CD4-positive, alpha-beta T cell treated with Interleukin-12 subunit alpha and Interleukin-12 subunit beta, for 1 hour (primary cell): ENCODE measurements at places on chromosomes 4 and X.
A peak's percentile ranks its signal among the peaks of the same experiment; 100 is the strongest.

DNA sequence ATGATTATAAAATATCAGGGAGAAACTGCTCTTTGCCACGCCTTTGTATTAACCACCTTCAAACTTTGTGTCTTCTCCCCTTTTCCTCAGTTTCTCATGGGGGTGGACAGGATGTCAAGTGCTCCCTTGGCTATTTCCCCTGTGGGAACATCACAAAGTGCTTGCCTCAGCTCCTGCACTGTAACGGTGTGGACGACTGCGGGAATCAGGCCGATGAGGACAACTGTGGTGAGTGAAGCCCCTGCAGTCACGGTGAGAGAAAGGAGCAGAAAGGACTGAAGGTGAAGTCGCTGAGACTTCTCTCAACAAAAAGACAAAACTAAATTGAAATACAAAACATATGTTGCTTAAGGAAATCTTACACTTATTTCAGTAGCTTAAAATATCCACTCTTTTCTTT lies 50.9 kb downstream of the RXFP1 start:
- DNase-seq: no peak

DNA sequence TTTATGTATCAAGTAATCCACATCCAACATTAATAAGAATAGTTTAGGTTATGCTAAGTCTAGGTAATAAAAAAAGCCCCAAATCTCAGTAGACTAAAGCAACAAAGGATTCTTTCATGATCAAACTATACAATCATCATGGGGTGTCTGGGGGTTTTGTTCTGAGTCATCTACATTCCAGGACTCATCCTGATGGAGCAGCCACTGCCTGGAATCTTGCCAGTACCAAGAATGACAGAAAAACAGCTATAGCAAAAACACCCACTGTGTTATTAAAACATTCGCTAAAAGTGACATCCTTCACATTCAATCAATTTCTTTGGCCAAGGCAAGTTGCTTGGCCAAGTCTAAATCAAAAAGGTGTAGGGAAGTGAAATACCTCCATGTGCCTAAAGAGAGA lies 3.9 kb upstream of the ARHGEF38 start:
- no peak for DNase-seq

GRCh38 chr4:60223208-60223923 lies 976.8 kb upstream of the ADGRL3 start:
- DNase-seq: no peak

GRCh38 chr4:127642169-127642568 lies 9.4 kb downstream of the INTU start:
- no peak for DNase-seq

- no peak for DNase-seq
Observed at GRCh38 chr4:161907590-161907955, 256.2 kb downstream of the FSTL5 start.

DNA sequence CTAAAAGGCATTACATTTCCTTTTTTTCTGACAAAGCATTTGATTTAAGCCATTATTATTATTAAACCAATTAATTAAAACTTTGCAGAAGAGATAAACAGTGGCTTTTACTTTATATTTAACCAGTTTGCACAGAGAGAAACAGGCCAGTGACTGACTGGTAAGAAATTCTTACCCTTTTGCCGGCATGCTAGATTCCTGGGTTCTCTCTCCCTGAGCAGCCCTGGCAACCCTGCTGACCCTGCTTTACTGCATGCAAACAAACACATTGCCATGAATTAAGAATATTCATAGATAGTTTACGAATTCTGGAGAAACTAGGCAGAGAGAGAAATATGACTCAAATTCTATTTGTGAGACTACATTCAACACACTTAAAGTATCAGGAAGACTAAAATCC lies 1381.4 kb upstream of the IGFBP7 start:
- no peak for DNase-seq

DNA sequence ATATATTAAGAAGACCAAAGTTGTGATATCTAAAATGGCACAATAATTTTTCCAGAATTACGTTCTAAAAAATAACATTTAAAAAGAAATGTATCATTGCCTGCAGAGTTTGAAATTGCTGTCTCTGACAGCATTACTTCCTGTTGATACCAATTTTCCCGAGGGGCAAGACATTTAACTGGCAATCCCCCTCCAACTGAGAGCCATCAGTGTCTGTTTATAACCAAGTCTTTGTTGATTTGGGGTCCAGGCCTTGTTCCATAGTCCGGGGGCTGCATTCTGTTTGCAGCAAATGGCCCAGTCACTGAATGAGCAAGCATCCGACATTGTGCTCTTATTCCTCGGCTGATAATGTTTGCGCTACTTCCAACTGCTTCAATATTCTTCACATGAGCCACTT lies 231.5 kb downstream of the NAF1 start:
- DNase-seq: no peak

- DNase-seq: no peak
Observed at GRCh38 chrX:130262231-130262630, 6.5 kb downstream of the ZNF280C start.

GRCh38 chr4:159106636-159107035 lies 3.8 kb downstream of the RAPGEF2 start:
- no peak for DNase-seq

- no peak for DNase-seq
Observed at GRCh38 chr4:85482010-85482738, 7.2 kb downstream of the ARHGAP24 start.

DNA sequence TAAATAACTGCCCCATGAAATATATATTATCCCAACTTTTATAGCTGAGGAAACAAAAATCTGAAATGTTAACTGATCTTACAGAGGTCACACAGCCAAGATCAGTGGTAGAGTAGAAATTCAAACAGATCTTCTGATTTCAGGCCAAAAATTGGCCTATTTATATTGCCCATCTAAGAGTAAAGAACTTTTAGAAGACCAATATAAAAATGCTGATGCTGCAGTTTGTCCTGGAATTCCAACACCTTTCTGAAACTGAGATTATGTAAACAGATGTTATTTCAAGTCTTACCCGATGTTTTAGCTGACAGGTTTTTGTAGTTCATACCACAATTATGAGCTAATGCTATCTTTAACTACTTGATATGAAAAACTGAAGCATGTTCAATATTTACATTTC lies 51.1 kb downstream of the SPANXN3 start:
- no peak for DNase-seq

- no peak for DNase-seq
Observed at GRCh38 chrX:20825984-20826383, 548.2 kb upstream of the CNKSR2 start.

- DNase-seq: no peak
Observed at GRCh38 chr4:148076964-148077363, 345.1 kb downstream of the ARHGAP10 start.

GRCh38 chrX:56994375-56995270 lies 718 bp downstream of the SPIN3 start:
- DNase-seq: no peak

GRCh38 chr4:186924723-186925122 lies 201.1 kb upstream of the FAT1 start:
- DNase-seq: no peak

- no peak for DNase-seq
Observed at GRCh38 chr4:159071178-159071968, 31.5 kb upstream of the RAPGEF2 start.

- DNase-seq: peak; percentile 31
Observed at GRCh38 chr4:38857354-38858096, 908 bp upstream of the TLR6 start.

DNA sequence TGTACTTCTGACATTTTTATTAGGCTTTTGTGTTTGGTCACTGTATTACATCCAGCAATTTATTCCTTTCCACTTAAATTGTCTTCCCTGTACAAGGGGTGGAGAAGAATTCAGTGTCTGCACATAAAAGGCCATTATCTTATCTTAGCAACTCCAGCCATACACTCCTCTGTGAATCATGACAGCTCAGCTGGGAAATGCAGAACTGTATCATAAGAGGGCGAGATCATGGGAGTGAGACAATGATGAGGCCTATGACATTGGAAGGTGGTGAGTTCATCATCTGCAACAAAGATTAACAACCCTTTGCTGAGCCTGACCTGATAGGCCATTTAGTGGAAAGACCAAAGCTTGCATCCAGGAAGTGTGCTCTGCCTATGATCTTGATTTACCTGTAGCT lies 33.3 kb downstream of the SLIT2 start:
- no peak for DNase-seq

DNA sequence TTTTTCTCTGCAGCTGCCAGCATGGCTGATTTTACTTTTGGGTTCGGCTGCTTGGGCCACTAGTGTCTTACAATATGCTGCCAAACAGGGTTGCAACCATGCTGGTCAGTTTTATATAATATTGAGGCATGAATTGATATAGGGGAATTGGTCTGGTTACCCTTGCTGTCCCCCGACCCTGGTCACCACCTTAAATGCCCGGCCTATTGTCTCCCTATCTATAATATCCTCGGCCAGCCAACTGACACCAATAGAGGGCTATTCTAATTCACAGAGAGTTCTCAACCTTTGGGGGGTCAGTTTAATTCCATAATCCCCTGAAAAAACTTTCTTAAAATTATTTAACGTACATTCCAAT lies 28.7 kb downstream of the SULT1E1 start:
- DNase-seq: no peak

DNA sequence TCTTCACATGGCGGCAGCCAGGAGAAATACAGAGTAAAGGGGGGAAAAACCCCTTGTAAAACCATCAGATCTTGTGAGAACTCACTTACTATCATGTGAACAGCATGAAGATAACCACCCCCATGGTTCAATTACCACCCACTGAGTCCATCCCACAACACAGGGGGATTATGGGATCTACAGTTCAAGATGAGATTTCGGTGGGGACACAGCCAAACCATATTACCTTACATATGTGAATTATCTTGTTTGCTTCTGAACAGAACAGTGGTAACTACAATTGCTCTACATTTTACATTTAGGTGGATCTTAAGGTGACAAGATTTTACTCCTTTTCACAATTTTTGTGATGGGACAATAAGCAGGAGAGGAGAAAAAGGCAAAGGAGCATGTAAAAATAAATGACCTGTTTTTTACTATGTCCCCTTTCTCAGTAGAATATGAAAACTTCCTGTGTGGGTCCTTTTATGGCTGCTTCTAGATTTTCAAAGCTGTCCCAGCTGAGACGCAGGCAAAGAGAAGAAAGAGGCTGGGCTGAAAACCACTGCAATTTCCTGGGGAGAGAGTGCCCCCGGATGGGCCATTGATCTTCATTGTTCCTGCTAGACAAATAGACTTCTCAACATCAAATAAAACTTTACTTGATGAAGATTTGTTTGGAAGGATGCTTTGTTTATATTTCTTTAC lies 45.9 kb upstream of the PGM2 start:
- peak; percentile 67 for DNase-seq

- DNase-seq: no peak
Observed at GRCh38 chr4:185237175-185237574, 27.8 kb downstream of the SNX25 start.

DNA sequence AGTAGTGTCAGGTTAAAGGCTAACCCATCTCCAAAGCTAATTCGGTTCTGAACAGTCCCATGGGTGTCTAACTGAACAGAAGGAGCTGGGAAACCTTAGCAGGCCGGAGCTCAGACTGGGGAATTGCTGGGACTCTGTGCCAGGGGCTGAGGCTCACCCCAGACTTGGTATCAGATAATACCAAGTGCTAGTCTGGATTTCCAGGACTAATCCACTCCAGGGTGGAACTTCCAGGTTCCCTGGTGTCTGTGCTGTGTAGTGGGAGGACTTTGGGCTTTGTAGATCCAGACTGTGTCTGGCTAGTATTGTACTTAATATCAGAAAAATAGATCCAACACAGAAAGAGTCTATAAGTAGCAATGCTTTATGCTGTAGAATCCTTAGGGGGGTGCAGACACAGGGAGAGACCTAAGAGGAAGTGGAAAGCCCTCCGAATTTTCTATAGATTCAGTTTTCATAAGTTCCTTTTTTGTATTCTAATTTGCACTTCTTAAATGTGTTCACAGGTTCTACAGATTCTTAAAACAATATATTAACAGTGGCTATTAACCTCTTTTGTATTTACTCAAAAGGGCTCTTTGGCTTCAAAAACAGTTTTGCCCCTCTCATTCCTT lies 4.1 kb downstream of the ZNF827 start:
- DNase-seq: no peak

DNA sequence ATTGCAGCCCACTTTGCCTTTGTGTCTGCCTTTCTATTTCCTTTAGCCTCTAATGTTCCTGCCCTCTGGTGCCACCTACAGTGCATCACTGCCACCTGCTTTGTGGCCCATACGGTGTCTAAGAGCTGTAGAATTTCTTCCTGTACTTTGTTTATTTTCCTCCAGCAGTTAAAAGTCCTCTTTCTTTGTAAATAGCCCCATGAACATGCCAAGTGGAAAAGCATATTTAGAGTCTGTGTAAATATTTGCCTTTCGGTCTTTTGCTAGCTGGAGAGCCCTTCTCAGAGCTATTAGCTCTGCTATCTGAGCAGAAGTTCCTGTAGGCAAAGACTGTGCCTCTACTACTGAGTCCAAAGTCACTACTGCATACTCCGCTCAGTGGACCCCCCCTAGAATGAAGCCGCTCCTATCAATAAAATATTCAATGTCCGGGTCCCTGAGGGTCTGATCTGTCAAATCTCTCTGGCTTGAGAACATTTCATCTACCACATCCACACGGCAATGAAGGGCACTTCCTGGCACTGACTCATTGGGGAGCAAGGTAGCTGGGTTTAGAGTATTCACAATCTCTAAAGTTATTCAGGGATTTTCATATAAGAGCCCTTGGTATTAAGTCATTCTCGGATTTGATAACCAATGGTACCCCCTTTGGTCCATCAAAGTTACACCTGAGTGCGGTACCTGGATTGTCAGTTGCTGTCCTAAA lies 36.3 kb downstream of the SULT1E1 start:
- DNase-seq: peak; percentile 49

GRCh38 chr4:3711183-3712111 lies 54.7 kb upstream of the ADRA2C start:
- DNase-seq: no peak

- no peak for DNase-seq
Observed at GRCh38 chrX:11422525-11422857, 129.3 kb downstream of the AMELX start.

DNA sequence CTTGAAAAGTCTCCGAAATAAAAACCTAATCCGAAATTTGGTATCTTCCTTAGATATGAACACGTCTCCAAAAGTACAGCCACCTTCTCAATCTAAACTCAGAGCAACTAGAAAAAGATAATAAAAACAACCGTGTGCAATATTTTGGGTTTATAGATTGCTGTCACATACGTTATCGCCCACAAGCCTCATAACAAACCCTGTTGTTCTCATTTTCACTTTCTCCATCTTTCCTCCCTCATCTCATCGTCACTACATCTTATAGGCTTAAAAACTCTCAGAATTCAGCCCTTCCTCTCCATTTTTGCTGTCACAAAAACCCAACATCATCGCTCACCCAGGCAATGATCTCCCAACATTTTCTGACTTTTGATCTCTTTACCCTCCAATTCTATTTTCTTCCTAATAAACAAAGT lies 448 bp upstream of the SCFD2 start:
- DNase-seq: no peak

- no peak for DNase-seq
Observed at GRCh38 chr4:103032574-103032973, 13.1 kb upstream of the SLC9B1 start.

GRCh38 chrX:86137071-86137470 lies 11.2 kb upstream of the DACH2 start:
- no peak for DNase-seq
